Activated CD4-positive, alpha-beta T cell treated with anti-CD3 and anti-CD28 coated beads, Interleukin-2, Interleukin-4, amounts not matched to agents 100 ng/mL and 50 ng/mL, durations not matched to agents 16 hours and 8 hours (primary cell): ENCODE measurements at places on chromosomes 11 and 22.

- DNase-seq, result peak; percentile 94
Measured at GRCh38 chr11:61129639-61130523, 27.6 kb downstream of the CD5 start.

DNA sequence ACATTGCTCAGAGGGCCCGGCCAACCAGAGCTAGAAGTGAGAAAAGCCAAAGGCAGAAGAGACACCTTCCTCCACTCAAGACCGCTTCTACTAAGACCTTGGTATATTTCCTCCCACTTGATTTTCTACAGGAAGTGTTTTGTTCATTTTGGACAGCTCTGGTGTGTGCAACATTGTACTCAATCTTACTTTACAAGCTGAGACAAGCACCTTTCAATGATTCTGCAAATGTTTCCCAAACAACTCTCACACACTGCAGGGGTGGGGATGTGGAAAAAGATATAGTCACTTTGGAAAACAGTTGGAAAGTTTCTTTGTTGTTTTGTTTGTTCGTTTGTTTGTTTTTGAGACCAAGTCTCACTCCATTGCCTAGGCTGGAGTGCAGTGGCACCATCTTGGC is 15.7 kb downstream of the MYO18B start:
- no peak for DNase-seq

- no peak for DNase-seq
Measured at GRCh38 chr11:68594123-68594522, 90.2 kb upstream of the GAL start.

DNA sequence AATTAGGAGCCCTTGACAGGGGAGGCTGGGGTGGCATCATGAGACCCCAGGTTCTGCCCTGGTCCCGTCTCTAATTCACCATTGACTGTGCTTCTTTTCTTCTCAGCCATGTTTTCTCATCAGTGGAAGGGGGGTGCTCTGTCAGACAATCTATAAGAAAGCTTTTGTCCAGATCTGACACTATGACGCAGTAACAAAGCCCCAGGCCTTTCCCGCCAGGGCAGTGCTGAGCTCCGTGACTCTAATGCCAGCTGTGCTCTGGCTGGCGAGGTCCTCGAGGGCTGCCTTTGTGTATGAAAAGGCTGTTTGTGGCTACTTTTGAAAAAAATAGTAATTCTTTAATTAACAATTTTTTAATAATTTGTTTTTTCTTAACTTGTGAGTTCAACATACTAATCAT is 3.2 kb downstream of the CD6 start:
- DNase-seq, result no peak

DNA sequence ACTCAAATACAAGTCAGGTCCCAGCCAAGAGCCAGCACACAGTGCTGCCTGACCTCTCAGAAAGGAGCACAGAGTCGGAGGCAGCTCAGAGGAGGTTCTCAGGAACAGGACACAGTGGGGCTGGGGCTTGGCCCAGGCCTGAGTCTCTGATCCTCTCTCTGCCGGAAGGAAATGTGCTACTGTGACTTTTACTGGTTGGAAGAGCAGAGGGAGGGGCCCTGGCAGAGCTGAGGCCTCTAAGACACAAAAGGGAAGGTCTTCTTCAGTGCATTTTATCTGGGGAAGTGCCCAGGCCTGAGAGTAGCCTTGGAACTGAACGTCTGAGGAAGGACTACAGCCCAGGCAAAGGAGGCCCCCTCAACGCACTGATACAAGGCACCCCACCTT is 16.2 kb upstream of the CASTOR1 start:
- DNase-seq, result peak; percentile 84
